Fibroblast of the aortic adventitia (primary cell): ENCODE measurements at places on chromosomes 11 and 22. TPM values are rescaled to one million over a fixed set of nuclear protein-coding genes. Genes with fewer than 3 reads are reported as not detected.

PTPRCAP gene
- total RNA-seq: 0.41 and 0.45 TPM in 2 replicates

CNIH2 gene
- 1.1 TPM in 1 of 2 replicates, not detected in the other for total RNA-seq

RASD2 gene
- 0.09 TPM in 1 of 2 replicates, not detected in the other for total RNA-seq

ANGPTL5 gene
- total RNA-seq: 0.09 and 0.90 TPM in 2 replicates

MS4A15 gene
- not detected in 2 replicates for total RNA-seq

MRGPRG gene
- not detected in 2 replicates for total RNA-seq

OR51B2 gene
- not detected in 2 replicates for total RNA-seq

GAL gene
- not detected in 2 replicates for total RNA-seq

IL17REL gene
- not detected in 2 replicates for total RNA-seq

PC gene
- 12.7 and 21.5 TPM in 2 replicates for total RNA-seq

CLDN5 gene
- total RNA-seq: 0.27 and 1.6 TPM in 2 replicates

POLD4 gene
- total RNA-seq: 53.5 and 101 TPM in 2 replicates
